Kidney (tissue), 22 donors: ENCODE measurements at places on chromosomes 11 and 22.

GRCh38 chr22:36194971-36195370 lies 6.6 kb downstream of the APOL4 start:
- peak; percentile 73 for DNase-seq

DNA sequence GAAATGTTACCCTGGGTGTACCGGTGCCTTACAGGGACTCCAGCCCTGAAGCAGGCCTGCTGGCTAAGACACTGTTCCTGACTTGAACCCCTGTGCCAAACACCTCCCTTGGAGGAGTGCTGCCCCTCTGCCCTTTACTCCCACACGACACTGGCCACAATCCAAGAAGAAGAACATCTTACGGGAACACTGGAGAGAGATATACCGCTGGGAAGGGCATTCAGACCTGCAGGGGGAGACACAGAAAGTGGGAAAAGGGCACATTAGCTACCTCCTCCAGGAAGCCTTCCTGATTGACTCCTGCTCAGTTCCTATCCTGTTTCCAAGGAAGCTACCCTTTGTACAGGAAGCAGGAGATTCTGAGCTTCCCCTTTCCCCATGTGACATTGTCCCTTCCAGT lies 18.7 kb downstream of the TMPRSS13 start:
- no peak for DNase-seq

- no peak for DNase-seq
Measured at GRCh38 chr11:125329786-125330185, 165.2 kb downstream of the PKNOX2 start.

DNA sequence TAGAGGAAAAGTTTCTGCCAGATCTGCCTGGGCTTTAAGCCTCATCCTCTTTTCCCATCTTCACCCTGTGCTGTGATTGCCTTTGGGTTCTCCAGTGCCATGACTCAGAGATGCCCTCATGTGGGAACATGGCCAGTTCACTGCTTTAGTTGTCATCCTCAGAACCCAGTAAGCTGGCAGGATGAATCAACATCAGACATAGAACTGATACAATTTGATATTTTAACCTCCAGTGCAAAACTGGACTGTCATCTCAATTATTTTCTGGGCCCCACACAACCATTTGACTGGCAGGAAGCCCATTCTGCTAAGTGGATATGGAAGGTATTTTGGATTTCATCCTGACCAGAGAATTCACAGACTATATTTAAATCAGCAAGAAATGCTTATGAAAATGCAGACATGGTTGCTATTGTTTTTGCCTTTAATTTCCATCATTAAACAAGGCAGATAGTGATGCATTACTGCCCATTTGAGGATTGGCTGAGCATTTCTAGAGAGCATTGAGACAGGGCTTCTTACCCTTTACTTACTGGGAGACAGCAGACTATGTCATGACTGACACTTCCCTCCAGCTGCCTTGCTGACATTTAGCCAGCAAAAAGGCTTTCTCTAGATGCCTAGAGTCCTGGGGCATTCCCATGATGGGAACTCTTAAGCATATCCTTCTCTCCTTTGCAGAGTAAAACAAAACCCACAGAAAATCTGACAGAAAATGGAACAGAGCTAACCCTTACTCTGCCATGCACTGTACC lies 327.1 kb upstream of the MTNR1B start:
- no peak for DNase-seq

DNA sequence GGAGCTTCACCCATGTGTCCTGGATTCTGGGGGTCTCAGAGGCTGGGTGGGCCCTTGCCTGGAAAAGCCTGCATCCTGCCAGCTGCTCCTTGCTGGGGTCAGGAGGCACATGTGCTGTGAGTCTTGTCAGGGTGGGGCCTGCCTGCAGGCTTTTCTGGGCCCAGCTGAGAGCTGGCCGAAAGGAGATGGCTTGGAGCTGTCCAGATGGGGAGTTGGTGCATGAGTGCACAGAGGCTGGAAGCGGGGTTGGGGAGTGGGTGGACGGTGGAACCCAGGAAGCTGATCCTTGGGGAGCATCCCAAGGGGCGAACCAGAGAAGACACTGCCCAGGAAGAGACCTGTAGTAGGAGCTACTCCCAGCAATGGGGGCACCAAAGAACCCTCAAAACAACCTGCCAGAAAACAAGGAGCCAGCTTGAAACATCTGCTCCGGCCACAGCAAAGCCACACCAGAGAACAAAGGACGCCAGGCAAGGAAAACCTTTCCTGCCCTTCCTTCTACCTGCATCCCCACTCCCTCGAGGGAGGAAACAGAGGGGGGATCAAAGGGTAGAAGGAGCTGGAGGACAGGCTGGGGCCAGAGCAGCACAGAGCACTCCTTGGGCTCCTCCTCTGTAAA lies 8.2 kb upstream of the KCTD17 start:
- DNase-seq, result no peak

DNA sequence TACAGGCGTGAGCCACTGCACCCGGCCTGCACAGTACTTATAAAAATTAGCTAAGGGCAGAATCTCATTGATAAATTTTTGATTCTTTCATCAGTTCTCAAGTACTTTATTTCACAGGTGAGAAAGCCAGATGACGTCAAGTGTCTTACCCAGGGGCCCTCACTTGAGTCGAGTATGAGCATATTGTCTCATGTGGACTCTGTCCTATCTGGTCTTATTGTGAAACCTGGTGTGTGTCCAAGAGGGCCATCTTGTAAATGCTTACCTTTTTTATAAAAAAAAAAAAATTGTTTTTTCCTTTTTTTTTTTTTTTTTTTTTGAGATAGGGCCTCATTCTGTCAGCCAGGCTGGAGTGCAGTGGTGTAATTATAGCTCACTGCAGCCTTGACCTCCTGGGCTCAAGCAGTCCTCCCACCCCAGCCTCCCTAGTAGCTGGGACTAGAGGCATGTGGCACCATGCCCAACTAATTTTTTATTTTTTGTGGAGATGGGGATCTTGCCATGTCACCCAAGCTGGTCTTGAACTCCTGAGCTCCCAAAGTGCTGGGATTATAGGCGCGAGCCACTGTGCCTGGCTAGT lies 6.0 kb downstream of the ACO2 start:
- no peak for DNase-seq

DNA sequence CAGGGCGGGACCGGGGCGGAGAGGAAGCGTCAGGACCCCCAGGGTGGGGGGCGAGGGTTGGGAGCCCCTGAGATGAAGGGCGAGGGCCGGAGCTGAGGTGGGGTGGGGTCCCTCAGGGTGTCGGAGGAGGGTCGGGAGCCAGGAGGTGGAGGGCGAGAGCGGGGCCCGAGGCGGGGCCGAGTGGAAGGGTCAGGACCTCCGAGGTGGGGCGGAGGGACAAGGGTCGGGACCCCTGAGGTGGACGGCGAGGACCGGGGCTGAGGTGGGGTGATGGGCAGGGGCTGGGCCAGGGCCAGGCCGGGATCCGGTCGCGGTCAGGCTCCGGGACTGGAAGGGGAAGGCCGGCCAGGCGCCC lies 409 bp downstream of the SMC1B start:
- DNase-seq, result no peak

- DNase-seq, result no peak
Measured at GRCh38 chr22:30116362-30117117, 36.3 kb downstream of the HORMAD2 start.

DNA sequence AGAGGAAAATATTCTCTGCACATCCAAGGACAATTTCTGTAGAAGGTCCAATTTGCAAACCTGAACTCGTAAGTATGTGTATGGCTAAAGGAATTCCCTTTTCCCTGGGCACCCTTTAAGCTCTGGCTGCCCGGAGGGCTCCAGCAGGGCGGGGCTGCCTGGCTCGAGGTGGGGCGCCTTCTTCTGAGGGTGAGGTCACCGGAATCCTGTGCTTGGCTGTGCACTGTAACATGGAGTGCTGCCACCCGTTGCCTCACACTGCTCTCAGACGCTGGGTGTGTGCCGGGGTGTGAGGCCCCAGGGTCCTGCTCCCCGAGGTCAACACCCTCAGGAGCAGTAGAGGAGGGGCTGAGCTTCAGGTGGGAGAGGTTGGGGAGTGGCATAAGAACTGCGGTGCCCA lies 61.5 kb downstream of the SYN3 start:
- no peak for DNase-seq

- no peak for DNase-seq
Measured at GRCh38 chr22:40525250-40525884, 111.2 kb downstream of the MRTFA start.

- DNase-seq, result no peak
Measured at GRCh38 chr11:92346220-92346619, 121.6 kb downstream of the FAT3 start.

DNA sequence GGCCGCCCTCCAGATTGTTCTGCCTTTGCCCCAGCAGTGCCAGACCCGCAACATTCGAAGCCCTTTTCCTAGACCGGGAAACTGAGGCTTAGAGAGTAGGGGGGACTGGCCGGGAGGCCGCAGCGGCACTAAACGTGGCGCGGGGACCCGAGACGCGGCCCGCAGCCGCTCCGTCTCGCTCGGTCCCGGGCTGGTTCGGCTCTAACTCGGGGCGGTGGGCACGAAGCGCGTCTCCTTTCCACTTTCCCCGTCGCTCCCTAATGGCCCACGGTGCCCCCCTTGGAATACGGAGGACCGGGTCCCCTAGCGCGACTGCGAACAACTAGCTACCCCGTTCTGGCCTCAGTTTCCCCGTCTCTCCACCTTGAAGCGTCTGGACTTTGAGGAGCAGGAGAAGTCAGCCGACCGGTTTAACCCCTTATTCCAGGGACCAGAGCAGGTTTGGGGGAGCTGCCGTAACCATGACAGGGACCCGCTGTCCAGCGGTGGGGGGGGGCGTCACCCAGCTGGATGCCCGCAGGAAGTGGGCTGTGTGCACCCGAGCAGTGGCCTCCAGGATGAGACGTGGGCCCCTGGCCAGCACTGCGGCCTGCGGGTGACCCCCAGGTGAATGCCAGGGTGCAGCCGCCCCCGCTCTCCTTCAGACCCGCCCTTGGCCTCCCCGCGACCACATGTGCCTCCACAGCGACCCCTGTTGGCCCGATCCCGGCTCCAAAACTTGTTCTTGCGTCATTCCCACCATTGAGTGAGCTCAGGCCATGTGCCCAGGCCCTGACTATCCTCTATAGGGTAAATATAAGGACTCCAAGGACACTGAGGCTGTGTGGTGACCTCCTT lies 1.1 kb downstream of the CDC42EP1 start:
- peak; percentile 95 for DNase-seq
